ENCODE measurements at places on chromosomes 12 and 14.

- DNase-seq, result peak; percentile 92
Measured at GRCh38 chr12:2267703-2268470, 215.1 kb downstream of the CACNA1C start.

- DNase-seq, result no peak
Measured at GRCh38 chr14:33516898-33517436, 433.9 kb downstream of the EGLN3 start.

- DNase-seq, result peak; percentile 81
Measured at GRCh38 chr14:74514471-74514941, 20.9 kb downstream of the ISCA2 start.

DNA sequence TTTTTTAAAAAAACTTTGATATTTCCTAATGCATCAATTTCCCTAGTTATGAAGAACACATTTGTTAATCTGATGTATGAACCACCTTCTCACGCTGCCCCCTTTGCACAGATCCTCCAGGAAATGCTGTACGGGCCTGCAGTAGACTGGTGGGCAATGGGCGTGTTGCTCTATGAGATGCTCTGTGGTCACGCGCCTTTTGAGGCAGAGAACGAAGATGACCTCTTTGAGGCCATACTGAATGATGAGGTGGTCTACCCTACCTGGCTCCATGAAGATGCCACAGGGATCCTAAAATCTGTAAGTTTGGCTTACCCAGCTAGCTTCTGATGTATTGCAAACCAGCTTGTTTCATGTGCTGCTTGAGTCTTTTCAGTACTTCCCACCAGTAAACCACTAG lies 165.0 kb upstream of the HIF1A start:
- DNase-seq, result no peak

DNA sequence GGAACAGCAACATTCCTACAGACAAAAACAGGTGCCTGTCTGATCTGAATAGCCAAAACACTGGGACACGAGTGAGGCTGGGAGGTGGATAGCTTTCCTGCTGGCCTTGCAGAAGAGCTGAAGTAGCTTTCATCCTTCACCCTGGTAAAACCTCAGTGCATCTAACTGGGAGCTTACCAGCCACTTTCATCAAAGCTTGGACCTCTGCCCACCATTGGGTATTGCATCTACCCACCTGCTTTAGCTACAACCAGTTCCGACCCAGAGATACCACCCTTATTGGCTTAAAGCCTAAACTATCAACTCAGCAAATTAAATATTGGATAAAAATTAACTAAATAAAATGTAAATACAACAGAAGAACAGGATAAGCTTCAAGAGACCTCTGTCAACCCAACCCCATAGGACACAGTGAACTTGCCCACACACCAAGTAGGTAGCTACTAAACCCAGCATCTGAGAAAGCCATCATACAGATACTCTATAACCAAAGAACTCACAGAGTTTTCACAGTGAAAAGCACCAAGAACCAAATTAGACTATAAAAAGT lies 866.3 kb downstream of the FSCB start:
- DNase-seq, result no peak

DNA sequence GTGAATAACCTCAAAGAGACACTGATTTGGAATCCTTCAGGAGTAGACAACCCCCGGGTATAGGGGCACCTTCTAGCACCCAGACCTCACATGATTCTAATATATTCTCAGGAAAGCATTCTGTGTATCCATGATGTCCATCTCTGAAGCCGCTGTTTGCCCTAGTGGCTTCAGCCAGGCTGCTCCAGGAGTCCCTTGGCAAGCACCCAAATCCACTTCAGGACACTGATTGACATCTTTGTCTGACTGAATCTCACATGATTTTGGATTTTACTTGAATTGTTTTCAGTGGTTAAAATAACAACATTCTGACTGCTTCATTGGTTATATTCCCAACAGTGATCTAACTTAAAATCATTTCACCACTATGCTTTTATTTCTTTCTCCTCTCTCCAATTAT lies 390.5 kb upstream of the CLEC14A start:
- no peak for DNase-seq

Data from fibroblast of skin of scalp (primary cell).